D721Med (cell line): ENCODE measurements at places on chromosomes 12 and 14.

GRCh38 chr14:51382506-51382905, 142.5 kb downstream of the TMX1 start:
- DNase-seq = no peak

DNA sequence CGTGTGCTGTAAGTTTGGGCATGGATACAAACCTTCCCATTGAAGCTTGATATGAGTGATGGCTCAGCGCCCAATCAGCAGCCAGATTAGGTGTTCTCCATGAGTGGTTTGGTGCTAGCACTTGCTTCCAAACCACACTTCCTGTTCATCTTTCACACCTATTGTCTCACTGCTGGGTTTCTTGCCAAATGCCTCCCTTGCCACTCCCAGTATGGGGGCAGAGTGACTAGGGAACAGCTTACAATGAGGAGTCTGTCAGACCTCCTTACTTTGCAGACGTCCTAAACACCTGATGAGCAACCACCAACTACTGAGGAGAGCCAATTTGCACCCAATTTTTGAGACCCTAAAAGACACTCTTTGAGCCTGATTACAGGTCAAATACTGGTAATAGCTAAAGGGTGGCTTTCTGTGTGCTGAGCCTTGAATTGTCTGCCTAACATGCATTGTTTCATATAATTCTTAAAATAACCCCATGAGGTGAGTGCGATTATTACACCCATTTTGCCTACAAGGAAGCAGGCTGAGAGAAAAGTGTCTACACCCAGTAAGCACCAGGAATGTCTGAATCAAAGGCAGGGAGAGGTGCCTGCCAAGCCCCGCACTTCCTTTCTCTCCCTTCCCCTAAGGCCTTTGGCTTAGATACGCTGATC, 48.4 kb upstream of the FOS start:
- no peak for DNase-seq

DNA sequence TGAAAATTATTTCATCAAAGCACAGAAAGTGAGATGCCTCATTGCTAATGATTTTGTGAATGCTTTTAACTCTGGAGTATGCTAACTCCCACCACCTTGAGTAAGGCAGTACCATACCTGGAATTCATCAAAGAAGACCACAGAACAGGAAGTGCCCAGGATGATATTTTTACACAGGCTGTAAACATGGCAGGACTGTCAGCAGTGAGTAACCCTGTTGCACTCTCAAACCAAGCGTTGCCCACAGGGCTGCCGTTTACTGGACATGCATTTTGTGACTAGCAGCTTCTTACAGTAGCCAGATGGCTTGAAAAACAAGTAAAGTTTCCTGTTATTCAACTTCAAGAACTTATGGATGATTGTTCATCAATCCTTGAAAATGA, 42.4 kb downstream of the RALGAPA1 start:
- DNase-seq = no peak

DNA sequence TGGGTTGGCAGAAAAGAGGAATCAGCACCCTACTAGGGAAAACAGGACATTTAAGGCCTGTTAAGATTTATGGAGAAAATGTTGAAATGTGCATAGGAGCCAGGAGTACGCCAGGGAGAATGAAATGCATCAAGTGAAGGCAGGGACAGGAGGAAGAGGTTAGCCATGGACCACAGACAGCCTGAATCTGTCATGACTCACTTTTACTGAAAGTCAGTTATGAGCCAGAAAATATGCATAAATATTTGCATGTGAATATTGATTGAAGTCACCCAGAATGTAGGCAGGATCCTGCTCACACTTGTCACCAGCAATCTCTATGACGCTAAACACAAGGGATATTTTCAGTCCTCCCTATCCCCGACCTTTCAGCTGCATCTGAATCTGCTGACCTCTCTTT, 25.1 kb upstream of the CDK17 start:
- DNase-seq = no peak

DNA sequence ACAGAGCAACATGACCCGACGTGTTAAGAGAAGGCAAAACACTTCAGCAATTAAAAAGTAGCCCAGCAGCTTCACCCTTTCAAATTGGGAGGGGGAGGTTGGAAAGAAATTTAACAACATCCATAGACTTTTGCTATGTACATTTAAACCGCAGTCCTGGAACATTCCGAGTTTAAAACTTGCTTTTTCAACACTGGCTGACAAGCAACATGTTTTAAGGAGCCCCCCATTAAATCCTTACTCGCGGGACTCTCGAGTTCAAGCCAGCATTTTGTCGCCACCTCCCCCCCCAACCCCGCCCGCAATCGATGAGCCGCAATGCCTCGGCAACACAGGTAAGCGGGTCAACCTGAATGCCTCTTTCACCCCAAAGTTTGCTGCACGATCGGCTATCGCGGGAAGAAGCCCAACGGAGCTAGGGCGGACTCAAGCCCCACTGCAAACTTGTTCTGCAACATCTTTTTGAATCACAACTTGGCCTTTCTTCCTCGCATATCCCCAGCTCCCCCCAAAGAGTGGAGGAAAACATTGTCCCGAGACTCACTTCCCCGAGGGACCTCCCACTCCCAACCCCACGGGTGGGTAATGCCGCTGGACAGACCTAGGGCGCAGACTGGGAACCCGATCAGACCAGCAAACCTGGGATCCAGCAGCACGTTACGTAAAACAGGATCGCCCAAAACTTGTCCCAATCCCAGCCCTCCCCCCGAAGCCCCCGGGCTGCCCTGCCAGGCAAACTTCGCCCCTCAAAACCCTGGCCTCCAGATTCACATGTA, 777 bp downstream of the ZFP36L1 start:
- DNase-seq = no peak

DNA sequence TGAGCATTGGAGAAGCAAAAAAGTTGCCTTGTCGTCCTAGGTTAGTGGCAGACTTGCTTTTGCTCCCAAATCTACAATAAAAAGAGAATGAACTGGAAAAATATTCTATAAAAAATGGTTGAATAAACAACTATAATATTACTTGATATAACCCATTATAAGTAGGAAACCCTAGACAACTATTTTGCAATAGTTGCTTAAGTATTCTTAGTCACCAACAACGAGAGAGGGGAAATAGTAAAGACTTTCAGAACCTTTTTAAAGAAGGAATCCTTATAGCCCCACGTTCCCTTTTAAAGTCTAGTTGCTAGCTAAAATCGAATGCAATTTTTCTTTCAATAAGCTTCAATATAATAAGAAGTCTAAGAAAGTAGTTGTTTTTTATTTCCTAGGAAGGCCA, 17.5 kb downstream of the AQP6 start:
- no peak for DNase-seq

- no peak for DNase-seq
Measured at GRCh38 chr12:2836574-2836973, 1.7 kb upstream of the NRIP2 start.

DNA sequence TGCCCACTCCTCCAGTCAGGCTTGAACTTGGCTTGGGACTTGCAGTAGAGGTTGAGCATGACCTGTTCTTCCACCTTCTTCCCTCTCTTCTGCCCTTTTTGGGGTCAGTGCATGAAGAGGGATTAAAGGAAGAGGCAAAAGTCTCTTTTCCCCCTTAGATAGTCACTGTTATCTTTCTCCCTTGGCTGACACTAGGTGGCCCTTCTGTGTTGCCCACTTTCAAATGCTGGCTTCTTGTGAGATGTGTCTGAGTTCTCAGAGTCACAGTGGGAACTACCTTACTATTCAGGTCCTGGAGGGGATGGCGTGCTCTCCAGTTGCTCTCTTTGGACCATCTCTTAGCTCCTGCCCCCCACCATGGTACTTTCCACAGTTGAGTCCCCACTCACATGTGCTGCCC, 73.6 kb downstream of the GPR65 start:
- no peak for DNase-seq

GRCh38 chr14:68596211-68596610, 196.7 kb downstream of the ZFP36L1 start:
- no peak for DNase-seq

- no peak for DNase-seq
Measured at GRCh38 chr12:75476071-75476470, 4.5 kb upstream of the GLIPR1 start.
